ENCODE measurements at places on chromosomes 7 and 10. TPM values are rescaled to one million over a fixed set of nuclear protein-coding genes. Genes with fewer than 3 reads are reported as not detected.

Gene CAMK2B
- total RNA-seq = 0.92 TPM

Gene CLRN3
- not detected for total RNA-seq

Gene CCDC172
- total RNA-seq = not detected

Gene MSMB
- total RNA-seq = not detected

Gene COL1A2
- not detected for total RNA-seq

Gene FAM25G
- not detected for total RNA-seq

Gene CRHR2
- total RNA-seq = not detected

Gene FAM241B
- total RNA-seq = not detected

Gene HSPA12A
- 3.3 TPM for total RNA-seq

Gene AKR1C2
- total RNA-seq = not detected

Gene PRKG1
- total RNA-seq = not detected

Gene SH2D4B
- total RNA-seq = not detected

Gene LRIT1
- total RNA-seq = not detected

DNA sequence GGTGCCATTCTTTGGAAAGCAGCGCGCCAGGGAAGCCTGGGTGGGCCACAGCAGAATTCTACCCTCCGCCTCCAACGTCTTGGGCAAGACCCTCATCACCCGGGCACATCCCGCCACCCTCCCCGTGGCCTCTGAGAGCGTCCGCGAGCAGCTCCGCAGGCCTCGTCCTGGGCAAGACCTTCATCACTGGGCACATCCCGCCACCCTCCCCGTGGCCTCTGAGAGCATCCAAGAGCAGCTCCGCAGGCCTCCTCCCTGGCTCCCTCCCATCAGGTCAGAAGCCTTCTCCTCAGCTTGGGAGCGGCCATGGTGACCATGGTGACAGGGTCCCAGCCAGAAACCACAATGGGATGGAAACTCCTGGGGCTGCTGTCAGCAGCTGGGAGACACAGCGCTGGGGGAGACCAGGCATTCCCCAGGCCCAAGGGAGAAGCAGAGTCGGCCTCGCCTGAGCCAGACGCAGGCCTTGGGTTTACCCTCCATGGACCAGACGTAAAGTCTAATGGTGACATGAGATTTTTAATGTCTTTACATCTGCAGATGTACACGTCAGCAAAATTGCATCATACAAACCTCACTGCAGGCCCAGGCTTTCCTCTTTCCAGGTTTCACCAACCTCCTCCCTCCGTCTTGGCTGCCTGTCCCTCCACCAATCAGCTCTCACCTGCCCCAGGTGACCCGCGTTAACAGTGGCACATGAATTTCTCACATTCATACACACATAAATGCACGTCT is 55.1 kb upstream of the PPP2R2D start:
- DNase-seq = no peak

DNA sequence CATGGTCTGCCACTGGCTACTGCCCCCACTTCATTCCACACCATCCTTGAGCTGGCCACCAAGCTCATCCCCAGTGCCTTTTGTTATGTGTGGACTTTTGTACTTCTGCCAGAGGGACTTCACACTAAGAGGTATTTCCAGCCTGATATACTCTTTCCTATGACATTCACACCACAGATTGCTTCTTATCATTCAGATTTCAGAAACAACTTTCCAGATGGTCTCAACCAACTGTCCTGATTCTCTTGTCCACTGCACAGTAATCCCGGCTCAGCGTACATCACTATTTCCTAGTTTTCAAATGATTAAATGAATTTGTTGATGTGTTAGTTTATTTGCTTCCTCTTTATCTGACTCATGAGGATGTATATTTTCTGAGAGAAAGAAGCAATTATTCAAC is 7.1 kb downstream of the CDC14C start:
- no peak for DNase-seq

- DNase-seq = no peak
These were observed 135.0 kb upstream of the PDLIM1 start for GRCh38 chr10:95425592-95426465.

- no peak for DNase-seq
These were observed 4.9 kb downstream of the PILRA start for GRCh38 chr7:100378114-100378755.

DNA sequence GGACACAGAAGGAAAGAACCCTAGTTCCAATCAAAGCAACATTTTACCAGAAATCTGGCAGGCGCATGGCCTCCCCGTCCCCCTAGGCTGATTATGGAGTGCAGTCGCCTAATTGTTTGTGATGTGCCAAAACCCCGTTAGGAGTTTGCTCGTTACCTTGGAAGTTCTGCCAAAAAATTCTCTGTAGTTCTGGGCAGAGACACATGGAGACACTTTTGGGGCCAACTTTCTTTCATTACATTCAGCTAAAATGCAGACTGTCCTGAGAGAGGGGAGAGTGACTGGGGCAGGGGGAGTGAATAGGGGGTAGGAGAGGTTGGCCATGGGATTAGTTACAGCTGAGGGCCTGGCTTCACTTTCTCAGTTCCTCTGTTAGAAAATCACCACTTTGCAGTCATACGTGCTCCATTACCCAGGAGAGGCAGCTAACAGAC is 158.0 kb upstream of the NPVF start:
- no peak for DNase-seq

- DNase-seq = no peak
These were observed 673 bp upstream of the ST8SIA6 start for GRCh38 chr10:17455015-17455520.

- DNase-seq = no peak
These were observed 70.1 kb upstream of the CAMK1D start for GRCh38 chr10:12279281-12279680.

GRCh38 chr7:22563032-22563501 is 63.1 kb upstream of the STEAP1B start:
- peak; percentile 13 for DNase-seq

GRCh38 chr10:85635650-85636049 is 730.9 kb downstream of the GRID1 start:
- DNase-seq = no peak

GRCh38 chr10:60621018-60621417 is 157.3 kb upstream of the CDK1 start:
- no peak for DNase-seq

DNA sequence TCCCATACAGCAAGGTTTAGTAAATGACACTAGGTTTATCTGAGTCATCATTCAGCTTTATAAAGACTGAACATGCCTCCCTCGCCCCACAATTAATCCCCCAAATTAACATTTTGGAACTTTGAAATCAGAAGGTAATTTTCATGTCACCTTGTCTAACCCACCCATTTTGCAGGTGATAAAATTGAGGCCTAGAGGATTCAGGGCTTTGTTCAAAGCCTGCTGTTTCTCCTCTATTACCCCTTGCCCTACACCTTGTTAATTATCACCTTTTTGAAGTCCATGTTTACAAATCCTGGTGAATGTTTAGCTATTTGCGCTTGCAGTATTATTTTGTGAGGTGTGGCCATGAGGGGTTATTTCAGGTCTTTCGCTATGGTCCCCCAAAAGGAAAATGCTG is 120.5 kb downstream of the RTKN2 start:
- DNase-seq = no peak

DNA sequence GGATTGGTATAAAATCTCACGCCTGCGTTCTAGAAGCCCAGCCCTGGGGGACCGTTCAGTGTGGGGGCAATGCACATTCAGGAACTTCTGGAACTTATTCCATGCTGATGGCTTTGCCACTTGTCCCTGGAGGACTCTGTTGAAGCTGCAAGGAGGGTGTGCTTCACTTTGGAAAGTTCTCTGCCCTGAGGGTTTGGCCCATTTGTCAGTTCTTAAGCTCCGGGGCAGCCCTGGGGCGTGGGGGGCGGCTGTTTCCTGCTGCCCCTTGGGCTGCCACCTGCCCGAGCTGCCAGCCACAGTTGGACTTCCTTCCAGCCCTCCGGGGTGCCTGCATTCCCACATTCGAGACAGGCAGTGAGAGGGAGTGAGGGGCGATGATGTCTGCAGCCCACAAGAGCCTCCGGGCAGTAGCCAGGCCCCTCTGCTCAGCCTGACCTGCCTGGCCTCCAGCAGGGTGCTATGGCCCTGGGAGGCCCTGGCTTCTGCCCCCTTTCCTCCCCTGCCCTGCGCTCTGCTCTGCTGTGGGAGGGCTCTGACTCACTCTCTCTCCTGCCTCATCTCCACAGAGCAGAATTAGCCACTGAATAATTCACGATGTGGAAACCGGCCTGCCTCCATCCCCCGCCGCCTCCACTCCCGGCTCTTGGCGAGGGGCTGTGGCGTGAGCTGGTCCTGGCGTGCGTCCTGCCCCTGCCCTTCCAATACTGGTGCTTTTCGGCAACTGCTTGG is 1.9 kb downstream of the TTYH3 start:
- DNase-seq = no peak

DNA sequence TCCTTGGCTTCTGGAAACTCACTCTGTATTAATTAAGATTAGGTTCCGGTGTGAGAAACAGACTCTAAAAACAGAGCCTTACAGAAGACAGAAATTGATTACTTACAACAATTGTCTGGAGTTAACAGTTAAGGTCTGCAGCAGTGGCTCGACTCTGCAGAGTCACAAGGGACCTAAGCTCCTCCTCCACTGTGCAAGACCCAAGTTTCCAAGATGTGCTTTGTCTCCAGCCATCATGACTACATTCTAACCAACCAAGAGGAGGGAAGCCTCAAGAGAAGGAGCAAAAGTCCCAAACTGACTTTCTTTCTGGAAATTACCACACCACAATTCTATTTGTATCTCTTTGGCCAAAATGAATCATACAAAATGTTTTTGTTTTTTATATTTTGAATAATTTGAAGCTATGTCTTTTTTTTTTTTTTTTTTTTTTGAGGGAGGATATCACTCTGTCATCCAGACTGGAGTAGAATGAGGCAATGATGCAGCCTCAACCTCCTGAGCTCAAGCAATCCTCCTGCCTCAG is 14.2 kb upstream of the ODAD2 start:
- no peak for DNase-seq

- no peak for DNase-seq
These were observed 20.1 kb upstream of the TNPO3 start for GRCh38 chr7:129074994-129075393.

- DNase-seq = no peak
These were observed 25.6 kb upstream of the CD36 start for GRCh38 chr7:80612880-80613279.

DNA sequence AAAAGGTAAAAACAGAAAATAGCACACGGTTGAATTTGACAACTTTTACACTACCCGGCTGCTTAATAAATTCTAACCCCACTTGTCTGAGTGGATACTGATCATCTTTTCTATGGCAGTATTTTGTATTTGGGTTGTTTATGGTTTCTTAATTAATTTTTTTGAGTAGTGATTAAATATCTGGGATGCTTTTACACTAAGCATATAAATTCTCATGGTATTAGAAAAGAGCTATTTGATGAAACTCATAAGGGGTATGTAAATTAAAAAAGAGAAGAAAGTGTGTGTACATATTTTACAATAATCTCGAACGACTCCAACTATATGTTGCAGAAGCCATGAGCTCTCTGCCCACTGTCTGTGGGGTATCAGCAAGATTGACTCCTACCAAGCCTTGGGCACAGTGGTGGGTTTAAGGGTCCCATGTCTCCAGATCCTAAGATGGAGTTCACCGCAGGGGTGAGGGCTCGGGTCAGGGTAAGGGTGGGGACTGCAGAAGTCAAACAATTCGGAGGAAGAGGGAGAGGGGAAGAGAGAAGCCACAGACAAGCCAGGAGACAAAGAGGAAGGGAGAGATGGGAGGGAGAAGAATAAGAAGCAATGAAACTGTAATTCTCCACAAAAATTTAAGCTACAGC is 7.6 kb upstream of the HOXA13 start:
- DNase-seq = no peak

DNA sequence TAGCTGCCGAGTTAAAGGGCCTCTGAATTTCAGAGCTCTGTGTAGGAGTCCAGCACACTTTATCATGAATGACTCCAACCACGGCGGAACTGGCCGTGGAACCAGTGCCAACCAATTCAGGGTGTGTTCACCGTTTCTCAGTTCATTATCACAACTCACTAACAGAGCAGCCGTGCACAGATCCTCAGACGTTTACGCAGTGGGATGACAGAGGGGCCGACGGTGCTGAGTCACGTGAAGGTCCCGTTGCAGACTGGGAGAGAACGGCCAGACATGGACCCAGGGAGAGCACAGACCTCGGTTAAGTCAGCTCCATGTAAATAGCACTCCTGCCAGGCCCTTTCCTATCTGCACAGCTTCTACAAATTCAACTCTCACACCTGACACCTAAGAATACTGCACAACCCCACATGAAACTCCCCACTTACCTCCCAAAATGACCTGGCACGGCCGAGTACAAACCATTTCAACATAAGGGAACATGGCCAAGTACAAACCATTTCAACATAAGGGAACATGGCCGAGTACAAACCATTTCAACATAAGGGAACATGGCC is 95.5 kb downstream of the DIP2C start:
- no peak for DNase-seq

GRCh38 chr7:513521-514166 is 6.0 kb downstream of the PDGFA start:
- no peak for DNase-seq

DNA sequence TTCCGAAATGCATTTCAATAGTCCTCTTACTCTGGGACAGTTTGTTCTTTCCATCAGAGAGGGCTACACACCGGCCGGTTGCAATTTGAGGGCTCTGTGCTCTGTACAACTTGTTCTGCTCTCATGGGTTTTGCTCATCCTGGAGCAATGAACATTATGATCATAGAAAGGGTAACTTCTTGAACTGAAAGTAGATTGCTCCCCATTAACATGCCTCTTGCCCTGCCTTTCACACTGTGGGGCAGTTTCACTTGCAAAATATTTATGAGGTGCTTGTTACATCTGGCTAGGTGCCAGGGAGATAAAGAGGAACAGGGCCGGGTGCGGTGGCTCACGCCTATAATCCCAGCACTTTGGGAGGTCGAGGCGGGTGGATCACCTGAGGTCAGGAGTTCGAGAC is 97.3 kb upstream of the MPP7 start:
- DNase-seq = no peak

DNA sequence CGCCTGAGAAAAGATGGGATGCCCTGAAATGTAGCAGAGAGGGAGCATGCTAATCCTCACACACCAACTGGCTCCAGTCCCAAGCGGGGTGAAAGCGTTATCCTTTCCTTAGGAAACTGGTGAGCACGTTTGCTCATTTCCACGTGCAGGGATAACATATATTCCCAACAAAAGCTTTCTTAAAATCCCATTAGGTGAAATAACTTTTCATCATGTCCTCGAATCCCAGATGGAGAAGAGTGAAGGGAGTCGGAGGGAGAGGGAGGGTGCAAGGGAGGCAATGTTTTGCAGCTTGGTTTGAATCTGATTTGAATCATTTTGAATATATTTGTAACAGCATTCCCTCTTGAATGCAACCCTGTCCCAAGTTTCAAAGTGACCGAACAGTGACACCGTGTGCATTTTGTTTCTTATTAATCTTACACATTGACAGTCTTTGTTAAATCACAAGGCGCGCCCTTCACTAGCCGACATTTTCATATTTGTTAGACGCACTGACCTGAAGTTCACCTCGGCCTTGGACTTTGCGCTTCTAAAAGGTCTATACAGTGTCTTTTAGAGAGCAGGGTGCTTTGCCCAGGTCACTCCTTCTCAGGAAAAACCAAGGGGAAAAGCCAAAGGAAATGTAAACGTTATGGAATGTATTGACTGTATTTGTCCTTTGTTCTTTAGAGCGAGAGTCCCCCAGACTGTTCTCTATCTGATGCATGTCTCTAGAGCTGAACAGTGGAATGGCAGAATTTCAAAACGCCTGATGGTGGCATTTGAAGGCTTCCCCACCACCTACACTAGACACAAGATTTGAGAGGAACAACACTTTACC is 3.1 kb upstream of the HOXA4 start:
- DNase-seq = no peak

All from OCI-LY7 (cell line).